ENCODE measurements at places on chromosomes 3 and 15.

- DNase-seq, result no peak
Observed at GRCh38 chr15:51450001-51450400, 108.5 kb downstream of the GLDN start.

DNA sequence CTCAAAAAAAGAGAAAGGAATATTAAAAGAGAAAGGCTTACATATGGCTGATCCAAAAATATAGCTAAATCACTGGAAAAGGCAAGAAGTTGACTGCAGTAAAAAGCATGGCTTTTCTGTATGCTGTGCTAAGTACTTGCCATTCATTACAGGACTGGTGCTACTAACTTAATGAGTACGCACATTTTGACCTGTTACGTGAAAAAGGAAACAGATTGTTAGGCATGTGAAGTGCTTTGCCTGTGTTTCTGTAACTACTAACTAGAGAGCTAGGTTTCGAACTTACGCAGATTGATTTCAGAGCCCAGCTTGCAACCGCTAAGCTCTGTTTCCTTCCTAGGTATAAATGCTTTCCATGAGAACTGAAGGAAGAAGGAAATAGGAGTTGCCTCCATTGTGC, 2.8 kb downstream of the TRNT1 start:
- no peak for DNase-seq

DNA sequence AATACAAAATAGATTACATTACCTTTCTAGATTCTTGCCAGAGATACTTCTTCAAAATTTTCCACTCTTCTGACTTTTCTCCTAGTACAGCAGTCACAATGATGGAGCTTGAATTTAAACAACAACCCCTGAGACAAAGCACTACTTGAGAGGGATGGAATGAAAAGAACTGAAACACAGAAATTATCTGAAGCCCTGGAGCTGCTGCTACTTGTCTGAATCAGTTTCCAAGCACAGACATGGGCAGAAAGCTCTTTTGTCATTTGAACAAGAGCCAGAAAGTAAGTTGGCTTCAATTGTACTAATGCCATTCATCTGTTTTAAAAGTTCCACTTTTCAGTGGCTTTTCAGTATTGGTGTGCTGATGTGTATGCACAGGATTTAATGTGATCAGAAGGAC, 718.5 kb upstream of the ARPP21 start:
- no peak for DNase-seq

- no peak for DNase-seq
Observed at GRCh38 chr3:123337226-123337625, 111.7 kb downstream of the ADCY5 start.

DNA sequence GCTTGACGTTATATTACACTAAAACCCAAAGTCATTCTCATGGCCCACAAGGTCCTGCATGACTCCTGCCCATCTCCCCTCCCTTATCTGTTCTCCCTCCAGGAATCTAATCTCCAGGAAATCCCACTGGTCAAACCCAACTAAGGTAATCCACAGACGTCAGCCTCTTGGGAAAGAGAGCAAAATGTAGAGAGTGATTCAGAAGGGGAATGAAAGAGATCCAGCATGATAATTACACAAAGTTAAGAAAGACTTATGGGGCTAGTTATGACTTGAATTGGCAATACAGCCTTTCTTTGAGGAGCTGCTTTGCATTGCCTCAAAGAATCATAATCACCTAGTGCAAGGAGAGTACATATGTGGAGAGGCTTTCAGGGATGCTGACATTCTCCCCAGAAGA, 137.8 kb upstream of the MYRIP start:
- no peak for DNase-seq
